ENCODE measurements at places on chromosomes 3 and 15.

DNA sequence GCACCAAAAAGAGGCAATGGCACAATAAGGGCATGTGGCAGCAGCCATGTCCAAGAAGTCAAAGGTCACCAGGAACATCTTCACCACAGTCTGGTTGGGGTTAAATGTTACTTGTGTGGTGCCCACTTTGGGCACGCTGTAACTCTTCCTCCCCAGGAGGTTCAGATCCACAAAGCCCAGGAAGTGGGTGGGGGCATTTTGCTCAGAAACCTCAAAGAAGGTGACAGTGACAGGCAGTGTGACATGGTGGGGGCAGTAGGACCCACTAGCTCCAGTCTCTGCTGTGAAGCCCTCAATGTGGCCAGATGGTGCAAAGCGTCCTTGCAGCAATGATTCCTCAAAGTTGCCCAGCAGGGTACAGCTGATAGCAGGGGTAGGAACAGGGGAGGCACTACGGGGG is 5.8 kb downstream of the ZNF80 start:
- DNase-seq, result no peak

DNA sequence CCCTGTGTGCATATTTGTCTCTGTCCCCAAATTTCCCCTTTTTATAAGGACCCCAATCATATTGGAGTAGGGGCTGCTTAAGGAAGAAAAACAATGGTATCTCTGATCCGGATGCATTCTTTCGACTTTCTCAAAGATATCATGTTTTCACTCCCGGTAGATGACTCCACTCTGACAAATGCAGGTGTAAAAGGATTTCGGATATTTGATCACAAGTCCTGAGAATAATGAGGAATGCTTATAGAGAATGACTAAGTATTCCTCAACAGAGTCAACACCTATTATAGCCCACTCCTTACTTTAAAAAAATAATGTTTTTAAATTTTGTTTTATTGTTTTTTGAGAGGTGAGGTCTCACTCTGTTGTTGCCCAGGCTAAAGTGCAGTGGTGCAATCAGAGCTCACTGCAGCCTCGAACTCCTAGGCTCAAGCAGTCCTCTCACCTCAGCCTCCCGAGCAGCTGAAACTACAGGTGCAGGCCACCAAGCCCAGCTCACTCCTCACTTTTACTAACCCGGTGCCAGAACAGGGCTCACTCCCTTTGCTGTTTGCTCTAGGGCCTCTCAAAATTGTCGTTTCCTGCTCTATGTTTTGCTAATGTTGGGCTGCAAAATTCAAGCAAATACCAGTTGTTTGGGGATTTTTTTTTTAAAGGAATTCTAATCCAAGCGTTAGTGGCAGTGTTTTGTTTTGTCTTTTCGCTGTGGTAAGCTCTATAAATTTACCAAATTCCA is 24.6 kb downstream of the COL8A1 start:
- no peak for DNase-seq

DNA sequence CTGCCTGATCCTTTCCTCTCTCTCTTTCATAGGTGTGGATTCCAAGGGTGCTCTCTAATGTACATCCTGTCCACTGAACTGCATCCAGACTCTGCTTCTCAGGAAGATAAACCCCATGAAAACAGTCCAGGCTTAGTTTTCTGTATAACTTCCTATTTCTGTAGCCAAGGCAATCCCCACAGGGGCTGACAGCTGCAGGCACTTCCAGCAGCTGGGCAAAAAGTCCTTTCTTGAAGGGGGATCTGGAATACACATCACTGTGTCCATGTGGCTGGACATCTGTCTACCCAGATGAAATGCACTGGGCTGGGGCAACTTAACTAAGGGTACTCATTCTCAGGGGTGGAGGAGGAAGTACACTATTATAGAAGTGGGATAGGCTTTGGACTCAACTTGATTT is 72.2 kb downstream of the NR1D2 start:
- no peak for DNase-seq

DNA sequence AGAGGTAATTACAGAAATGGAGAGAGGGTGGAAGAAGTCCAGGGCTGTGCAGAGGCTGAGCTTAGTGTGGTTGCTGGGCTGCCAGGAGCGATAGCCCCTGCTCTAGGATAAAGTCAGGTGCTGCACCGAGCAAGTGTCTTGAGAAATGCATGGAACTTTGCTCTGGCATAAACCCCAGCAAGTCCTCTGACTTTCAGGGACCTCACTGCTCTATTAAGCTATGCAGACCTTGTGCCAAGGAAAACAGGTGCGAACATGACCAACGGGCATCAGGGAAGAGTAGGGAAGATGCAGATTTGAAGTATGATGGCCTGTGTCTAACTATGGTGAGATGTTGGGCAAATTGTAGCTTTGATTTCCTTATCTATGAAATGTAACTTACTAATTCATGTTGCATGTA is 416.8 kb downstream of the NR2F2 start:
- no peak for DNase-seq

- DNase-seq, result peak; percentile 90
These were observed 24.9 kb downstream of the SIAH2 start for GRCh38 chr3:150737874-150738679.

DNA sequence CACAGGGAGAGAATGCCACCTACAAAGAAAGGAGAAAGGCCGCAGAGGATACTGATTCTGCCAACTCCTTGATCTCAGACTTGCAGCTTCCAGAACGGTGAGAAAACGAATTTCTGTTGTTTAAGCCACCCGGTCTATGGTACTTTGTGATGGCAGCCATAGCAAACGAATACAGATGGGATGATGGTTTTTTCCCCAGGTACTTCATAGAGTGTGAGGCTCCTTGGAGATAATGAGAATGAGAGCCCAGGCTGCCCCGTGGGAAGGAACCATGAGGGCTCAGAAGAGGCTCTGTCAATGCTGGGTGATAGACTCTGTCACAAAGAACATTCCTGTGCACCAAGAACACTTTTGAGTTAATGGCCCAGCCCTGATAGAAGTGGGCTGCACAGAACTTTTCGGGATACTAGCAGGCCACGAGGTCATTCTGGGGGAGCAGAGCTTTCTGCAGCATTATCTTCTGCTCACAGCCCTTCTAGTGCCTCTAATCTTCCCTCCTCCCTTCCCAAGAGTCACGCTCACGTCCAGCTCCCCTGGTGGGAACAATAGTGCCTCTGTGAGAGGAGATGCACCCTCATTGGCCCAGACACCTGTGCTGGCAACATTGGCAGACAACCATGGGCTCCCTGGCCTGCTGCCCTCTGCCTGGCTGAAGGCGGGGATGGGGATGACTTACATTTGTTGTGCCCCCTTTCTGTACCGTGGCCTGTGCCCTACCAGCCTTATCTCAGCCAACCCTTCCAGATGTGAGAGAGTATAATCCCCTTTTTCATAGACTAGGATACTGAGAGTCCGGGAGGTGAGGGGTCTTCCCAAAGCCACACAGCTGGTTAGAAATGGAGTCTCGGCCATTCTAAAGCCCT is 5.2 kb upstream of the RLBP1 start:
- DNase-seq, result peak; percentile 82

DNA sequence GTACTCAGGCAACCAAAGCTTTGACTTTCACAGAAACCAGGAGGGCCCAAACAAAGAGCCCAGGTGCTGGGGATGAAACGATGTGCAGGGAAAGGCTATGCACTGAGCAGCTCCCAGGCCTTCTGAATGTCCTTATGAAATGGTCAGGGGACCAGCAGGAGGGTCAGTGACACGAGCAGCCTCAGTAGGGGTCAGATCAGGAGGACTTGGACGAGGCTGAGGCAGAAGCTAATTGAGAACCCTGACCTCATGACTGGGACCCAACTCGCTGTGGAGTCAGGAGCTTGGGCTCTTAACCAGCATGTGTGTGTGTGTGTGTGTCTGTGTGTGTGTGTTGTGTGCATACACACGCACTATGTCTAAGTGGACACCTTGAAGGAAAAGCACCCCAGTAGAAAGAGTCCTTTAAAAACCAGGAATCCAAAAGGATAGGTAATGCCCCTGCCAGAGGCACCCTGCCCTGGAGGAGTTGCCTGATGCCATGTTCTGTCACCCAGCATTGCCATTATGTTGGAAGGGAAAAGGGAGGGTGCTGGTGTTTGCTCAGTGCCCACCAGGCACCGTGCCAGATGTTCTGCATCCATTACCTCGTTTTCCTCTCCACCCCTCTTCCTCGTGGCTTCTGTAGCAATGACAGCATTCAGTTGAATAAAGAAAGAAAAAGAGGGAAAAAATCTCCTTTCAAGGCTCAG is 50.9 kb downstream of the CORO2B start:
- no peak for DNase-seq

All from erythroblast (primary cell).